Cerebellar nuclear complex (tissue), 1 donor: ENCODE measurements at places on chromosomes 16 and 17.

DNA sequence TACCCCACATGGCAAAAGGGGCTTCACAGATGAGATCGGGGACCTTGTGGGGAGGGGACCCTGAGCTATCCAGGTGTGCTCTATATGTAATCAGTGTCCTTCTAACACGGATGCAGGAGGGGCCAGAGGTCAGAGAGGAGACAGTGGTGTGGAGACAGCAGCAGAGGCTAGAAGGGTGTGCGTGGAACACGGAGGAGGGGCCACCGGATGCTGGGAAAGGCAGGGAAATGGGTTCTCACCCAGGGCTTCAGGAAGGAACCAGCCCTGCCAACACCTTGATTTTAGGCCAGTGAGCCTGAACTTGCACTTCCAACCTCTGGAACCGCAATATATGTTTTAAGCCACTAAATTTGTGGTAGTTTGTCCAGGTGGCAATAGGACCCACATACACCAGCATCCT lies 4.6 kb upstream of the SLC38A8 start:
- DNase-seq, result no peak

- DNase-seq, result no peak
Observed at GRCh38 chr17:59416184-59416583, 84.7 kb downstream of the YPEL2 start.

DNA sequence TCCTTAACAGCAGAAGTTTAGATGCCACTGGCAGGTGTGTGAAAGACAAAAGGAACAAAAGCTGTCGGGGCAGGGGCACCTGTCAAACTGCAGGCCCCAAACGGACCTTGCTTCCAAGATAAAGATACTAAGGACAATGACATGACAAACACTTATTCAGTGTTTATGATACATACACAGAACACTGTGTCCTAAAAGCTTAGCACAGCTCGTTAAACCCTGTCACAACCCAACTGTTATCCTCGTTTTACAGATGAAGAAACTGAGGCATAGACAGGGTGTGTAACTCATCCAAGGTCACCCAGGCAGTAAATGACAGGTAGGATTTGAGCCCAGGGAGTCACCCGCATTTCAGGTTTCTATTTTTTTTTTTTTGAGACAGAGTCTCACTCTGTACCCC lies 9.6 kb downstream of the SDK2 start:
- DNase-seq, result no peak

DNA sequence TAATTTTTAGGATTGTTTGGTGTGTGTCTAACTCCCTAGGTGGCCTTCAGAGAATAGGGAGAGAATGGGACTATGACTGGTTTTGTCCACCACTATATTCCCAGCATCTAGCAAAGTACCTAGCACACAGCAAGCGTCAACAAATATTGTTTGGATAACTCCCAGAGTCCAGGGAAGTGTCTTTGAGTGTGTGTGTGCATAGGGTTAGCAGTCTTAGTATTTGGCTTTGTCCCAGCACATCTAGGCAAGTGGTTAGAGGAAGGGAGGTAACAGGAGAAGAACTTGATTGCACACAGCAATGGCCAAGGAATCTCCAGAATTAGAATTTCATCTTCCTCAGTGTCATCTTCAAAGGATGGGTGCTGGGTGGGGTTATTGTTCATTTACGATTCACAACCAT lies 385.4 kb upstream of the CDH5 start:
- no peak for DNase-seq

DNA sequence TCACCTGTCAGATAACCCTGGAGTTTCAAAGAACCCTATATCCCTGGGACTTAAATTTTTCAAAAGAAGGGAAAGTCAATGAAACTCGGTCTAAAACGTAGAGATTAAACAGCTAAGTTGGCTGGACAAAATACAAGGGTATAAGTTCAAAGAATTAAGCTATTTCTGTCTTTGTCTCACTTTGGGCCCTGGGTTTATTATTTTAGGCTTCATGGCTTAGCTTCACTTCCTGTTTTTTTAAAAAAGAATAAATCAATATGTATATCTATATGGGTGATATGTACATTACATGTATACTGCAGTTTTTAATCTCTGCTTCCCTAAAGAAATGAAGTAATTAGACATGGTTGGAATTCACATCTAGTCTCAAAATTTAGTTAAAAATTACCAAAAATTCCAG lies 132.3 kb downstream of the TRIM37 start:
- no peak for DNase-seq

- no peak for DNase-seq
Observed at GRCh38 chr17:67063141-67063540, 18.8 kb downstream of the CACNG1 start.

DNA sequence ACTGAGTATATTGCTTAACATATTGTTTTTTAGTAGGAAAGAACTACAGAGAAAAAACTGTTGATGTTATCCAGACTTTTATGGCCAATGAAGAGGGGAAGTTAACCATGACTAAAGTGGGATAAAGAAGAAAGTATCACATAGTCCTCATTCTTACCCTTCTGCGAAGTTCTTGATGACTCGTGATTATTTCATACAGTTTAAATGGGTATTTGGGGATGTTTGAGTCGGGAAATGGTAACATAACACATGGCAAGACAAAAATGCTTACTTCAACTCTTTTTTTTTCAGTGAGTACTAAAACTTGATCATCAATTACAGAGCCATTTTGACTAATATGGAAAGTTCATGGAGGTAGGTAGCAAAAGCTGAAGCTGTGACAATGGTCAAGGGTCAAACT lies 4.9 kb downstream of the POLG2 start:
- DNase-seq, result no peak

- no peak for DNase-seq
Observed at GRCh38 chr16:68082629-68083238, 2.4 kb upstream of the NFATC3 start.

GRCh38 chr17:41962768-41963434 lies 3.7 kb upstream of the CNP start:
- DNase-seq, result peak; percentile 15

- DNase-seq, result peak; percentile 63
Observed at GRCh38 chr17:45820052-45820780, 24.5 kb upstream of the SPPL2C start.

- no peak for DNase-seq
Observed at GRCh38 chr16:15440852-15441251, 6.5 kb downstream of the BMERB1 start.

- DNase-seq, result no peak
Observed at GRCh38 chr17:37098910-37099664, 150.3 kb downstream of the AATF start.

GRCh38 chr16:80323808-80324195 lies 217.0 kb upstream of the DYNLRB2 start:
- no peak for DNase-seq

- DNase-seq, result no peak
Observed at GRCh38 chr16:48591976-48592375, 18.0 kb downstream of the N4BP1 start.

DNA sequence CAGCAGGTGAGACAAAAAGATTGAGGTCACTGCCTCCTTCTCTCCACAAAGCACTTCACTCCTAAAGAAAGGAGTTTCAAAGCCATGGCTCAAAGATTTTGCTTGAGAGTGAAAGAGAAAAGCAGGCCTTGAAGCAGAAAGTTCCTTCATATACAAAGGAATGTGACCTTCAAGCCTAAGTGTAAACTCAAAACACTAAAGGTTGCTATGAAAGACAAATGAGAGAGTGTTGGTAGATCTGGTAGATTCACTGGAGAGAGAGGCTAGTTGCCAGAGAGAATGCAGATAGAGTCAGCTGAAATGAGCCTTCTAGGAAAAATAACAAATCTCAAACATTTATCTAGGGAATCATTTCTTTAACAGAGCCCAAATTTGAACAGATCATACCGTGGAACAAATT lies 305.2 kb downstream of the CDH8 start:
- no peak for DNase-seq

GRCh38 chr16:89322321-89323119 lies 105.0 kb downstream of the ZNF778 start:
- no peak for DNase-seq
